ENCODE measurements at places on chromosomes 16 and 17. TPM values are rescaled to one million over a fixed set of nuclear protein-coding genes. Genes with fewer than 3 reads are reported as not detected.

DNA sequence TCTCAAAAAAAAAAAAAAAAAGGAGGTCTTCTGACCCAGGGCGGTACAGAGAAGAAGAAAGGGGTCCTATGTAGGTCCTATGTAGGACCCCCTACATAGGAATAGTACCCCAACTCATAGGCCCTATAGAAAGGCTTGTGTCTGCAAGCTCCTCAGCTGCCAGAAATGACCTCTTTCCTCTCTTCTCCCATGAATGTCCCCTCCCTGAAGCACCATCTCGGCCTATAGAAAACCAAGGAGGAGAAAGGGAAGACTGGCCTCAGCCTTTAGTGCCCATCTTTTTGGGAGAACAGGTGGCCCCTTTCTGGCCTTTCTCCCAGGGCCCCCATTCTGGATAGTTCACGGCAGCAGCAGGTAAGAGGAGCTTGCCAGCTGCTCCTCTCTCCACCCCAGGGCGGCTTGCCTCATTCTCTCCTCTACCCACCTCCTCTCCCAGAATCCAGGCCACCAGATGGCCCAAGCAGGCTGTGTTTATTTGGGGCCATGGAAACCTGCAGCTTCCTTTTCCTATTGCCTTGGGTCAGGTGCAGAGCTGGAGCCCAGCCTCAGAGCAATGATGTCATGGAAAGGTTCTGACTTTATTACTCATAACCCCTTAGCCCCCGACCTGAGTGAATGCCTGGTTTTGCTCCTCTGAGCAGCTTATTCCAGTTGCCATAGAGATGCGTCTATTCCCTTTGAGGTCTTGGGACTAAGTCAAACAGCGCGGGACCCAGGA lies 1.6 kb upstream of the MRPL58 start:
- DNase-seq: peak; percentile 39

DNA sequence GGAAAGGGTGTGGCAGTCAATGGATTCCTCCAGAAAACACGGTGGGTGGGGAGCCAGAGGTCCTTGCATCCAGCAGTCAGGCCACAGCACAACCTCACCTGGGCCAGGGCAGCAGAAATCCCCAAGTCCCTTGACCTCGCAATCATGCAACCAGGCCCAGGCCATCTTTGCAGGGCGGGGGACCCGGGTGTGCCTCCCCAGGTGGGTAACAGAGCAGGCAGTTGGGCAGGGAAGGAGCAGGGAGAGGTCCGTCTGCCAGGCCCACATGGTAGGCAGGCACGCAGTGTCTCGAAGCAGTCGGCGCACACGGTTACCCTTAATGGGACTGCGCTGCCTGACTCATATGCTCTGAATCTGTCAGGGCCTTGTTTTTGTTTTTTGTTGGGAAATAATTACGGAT lies 153.0 kb downstream of the RBFOX3 start:
- no peak for DNase-seq

GRCh38 chr16:22681554-22682291 lies 132.2 kb upstream of the HS3ST2 start:
- no peak for DNase-seq

DNA sequence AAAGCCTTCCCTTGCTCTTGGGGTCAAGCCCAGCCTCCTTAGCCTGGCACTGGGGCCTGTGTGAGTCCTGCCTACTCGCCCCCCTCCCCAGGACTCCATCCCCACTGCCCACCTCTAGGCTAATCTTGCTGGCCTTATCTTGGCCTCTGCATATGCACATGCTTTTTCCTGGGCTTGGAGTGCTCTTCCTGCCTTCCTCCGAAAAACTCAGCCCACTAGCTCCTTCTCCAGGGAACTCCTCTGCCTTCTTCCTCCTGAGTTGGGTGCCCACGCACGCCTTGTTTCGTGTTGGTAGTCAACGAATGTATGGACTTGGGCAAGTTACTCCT lies 16.5 kb downstream of the TBX2 start:
- no peak for DNase-seq

DNA sequence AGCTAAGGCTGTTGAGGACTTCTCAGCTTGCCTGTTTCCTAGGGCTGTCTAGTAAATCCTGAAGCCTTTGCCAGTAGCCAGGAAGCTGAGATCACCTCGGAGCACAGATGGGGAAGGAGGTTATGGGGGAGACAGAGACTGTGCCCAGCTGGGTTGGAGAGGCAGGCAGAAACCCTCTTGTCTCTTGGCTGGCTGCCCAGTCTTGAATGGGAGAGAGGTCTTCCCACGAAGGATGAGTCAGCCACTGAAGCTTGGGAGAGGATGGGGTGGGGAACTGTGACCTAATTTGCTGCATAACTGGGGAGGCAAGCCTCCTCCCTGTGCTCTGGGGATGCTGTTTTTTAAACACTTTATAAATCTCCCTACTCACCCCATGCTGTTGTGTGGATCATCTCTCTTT lies 69.8 kb downstream of the SHISA9 start:
- peak; percentile 14 for DNase-seq

DNA sequence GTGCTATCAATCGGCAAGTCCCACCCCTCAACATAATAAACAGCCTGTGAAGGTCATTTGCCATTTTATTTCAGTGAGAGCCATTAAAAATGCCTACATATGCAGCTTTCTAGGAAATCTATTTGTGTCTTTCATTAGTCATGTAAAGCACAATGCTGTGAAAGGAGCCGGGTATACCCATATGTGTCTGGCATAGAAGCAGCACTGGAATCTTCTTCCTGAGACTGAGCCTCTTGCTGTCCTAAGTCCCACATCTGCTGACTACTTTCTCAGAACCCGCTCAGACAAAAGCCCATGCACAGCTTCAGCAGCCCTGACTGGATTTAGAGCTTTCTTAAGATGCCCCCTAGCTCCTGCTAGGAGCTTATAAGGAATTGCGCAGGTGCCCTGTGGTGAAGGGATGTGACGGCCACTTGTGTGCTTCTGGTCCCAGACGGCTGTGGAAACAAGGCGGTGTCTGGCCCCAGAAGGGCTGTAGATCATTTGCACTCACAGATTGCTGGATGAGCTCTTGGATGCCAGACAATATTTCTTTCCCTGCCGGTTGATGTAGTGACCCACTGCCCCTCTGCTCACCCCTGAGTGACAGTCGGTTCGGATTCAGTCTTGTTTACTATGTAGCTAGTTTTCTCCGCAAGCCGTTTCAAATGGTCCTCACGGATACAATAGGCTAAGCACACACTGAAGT lies 172.2 kb downstream of the ANKFN1 start:
- DNase-seq: peak; percentile 15

DNA sequence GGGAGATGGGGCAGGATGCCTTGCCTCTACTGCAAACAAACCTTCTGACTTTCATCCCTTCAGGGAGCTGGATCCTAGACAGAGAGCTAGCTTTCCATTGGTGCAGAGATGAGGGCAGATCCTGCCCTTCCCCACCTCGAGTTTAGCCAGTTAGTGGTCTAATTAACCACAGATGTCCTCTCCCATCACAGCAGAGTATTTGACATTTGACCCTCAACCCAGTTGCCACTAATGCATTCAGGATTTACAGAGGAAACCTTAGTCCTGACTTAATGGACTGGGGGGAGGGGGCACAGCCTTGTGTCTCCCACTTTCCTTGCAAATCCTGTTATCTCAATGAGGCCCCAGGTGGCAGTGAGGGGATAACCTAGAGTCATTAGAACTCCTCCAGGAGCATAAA lies 10.2 kb downstream of the PIP4K2B start:
- DNase-seq: no peak

DNA sequence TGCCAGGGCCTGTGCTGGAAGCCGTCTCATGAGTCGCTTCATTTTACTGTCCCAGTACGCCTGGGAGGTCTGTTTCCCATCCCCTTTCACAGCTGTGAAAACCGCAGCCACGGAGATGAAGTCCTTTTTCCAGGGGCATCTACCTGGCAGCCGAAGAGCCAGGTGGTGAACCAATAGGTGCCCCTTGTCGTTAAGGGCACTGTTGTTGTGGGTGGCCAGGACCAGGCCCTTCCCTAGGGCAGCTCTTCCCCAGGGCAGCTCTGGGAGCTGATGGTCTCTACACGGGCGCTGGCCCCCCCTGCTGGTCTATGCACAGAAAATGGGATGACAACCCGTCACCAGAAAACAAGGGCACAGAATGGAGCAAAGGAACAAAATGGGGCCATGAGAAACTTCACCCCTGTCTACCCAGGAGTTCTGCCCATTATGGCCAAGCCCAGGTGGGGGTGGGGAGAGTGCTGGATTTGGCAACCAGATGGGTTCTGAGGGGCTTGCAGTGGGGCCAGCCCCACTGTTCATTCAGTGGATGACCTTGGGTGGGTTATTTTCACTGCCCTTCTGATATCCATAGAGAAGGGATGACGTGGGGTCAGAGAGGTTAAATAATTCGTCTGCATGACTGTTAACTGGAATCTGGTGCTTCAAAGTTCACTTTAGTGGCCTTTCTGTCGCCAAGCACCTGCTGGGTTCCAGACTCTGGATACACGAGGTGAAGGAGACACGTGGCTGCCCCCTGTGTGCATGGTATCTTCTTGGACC lies 11.5 kb downstream of the RMI2 start:
- peak; percentile 73 for DNase-seq

DNA sequence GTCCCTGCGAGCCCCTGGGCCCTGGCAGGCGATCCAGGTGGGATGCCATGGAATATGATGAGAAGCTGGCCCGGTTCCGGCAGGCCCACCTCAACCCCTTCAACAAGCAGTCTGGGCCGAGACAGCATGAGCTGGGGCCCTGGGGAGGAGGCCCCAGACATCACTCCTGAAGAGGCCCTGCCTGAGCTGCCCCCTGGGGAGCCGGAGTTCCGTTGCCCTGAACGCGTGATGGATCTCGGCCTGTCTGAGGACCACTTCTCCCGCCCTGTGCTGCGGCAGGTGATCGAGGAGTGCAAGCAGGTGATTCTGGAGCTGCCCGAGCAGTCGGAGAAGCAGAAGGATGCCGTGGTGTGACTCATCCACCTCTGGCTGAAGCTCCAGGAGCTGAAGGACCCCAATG lies 33.1 kb downstream of the CDRT15L2 start:
- no peak for DNase-seq

DNA sequence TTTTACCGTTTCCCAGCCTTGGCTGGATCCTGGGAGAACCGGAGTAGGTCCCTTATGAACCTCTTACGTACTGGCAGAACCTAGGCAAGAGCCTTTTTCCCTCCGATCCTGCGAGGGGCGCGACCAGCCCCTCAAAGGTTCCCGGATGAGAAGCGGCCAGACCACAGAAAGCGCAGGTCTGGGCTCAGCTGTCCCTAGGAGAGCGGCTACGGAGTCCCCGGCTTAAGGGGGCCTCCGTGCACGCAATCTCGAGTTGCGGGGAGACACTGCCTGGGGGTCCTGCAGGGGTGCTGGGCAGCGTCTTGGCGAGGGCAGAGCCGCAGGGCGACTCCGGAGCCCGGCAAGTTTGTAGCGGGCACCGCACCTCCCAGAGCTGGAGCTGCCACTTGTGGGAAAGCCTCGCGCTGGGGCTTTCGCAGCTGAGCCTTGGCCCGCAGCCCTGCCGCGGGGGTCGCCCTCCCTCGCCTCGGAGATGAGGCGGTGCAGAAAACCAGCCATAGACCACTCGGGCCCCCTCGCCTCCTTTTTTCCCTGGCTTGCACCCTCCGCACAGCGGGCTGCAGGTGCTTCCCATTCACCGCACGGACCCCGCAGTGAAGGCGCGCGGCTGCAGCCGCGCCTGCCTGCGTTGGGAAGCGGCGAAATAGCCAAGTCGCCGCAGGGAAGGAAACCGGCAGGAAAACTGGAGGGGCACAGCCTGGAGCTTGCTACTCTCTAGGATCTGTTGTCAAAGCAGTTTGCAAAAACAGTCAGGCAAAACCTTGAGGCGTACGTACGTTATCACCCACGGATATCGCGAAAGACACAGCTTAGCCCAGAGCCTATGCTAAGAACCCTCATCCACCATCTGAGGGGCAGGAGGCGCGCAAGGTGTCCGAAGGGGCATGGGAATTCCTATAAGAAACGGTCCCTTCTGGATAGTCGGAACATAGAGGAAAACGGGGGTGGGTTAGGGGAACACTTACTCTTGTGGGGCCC lies 834 bp downstream of the CDH8 start:
- DNase-seq: peak; percentile 63

- DNase-seq: no peak
Observed at GRCh38 chr17:32916134-32916533, 11.8 kb upstream of the TMEM98 start.

- no peak for DNase-seq
Observed at GRCh38 chr16:22214889-22215288, 8.8 kb downstream of the EEF2K start.

GRCh38 chr17:81934850-81935708 lies 2.0 kb downstream of the PYCR1 start:
- no peak for DNase-seq

DNA sequence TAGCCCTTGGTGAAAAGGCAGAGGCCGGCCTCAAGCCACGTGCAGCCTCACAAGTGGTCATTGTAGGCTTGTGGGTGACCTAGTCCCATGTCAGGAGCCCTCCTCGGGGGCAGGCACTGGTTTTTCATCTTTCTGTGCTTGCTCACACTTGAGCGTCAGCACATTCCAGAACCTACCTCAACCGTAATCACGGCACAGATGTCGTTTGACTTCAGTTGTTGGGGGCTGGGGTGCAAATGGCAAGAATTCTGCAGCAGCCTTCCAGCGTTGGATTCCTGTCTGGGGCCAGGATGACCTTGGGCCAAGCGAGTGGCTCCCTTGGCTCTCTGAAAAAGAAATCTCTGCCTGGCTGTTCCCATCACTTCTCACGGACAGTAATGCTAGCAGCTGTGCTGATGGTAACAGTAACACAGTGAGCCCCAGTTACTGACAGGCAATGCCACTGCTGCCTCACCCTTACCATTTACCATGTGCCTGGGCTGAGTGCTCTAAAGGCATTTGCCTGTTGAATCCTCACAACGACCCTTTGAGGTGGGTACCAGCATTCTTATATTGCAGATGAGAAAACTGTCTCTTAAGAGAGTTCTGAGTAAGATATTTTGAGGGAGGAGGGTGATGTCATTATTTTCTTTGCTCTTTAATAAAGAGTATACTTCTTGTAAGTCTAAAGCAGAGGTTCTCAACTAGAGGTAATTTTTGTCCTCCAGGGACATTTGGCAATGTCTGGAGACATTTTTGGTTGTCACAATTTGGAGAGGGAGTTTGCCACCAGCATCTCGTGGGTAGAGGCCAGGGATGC lies 46.5 kb downstream of the KSR1 start:
- DNase-seq: no peak

EME2 gene
- polyA plus RNA-seq: 10.7 TPM

TEKT1 gene
- polyA plus RNA-seq: 0.62 TPM

SPATA22 gene
- polyA plus RNA-seq: 0.15 TPM
